ENCODE measurements at places on chromosomes 2 and 18.

- no peak for DNase-seq
These were observed 87.0 kb upstream of the LRP1B start for GRCh38 chr2:142217804-142218203.

- DNase-seq = no peak
These were observed 32.7 kb downstream of the MEX3C start for GRCh38 chr18:51164761-51165281.

DNA sequence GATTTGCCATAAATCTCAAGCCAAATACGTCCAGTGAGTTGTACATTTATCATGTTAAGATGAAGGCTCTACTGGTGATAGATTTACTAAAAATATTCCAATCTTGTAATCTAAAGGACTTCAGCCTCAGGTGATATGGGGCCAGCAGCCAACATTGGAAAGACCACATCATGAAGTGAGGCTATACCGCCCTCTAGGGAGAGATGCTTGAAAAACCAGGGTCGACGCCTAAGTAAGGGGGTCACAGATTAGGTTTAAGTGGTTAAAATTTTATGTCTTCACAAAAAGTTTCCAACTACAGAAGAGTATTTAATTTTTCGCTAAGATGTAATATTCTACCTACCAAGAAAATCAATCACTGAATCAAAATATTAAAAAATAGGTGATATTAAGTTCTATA is 33.3 kb downstream of the DOCK10 start:
- no peak for DNase-seq

DNA sequence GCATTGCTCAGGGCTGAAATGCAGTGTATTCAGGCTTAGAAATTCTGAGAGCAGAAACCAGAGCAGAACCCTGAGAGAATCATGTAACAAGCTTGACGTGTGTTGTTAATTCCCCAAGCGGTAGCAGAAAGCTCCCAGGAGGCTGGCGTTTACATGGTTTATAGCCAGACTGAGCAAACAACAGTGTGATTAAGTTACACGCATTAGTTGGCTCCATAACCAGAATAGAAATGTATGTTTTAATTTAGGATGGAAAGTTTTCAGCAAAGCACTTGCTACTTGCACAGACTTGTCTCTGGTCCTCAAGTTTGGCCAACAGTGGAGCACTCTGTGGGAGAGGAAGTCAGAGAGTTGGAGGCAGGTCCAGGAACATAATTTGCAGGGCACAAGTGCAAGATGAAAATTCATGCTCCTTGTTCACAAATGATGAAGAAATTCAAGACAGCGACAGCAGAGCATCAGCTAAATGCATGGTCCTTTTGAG is 69.3 kb downstream of the MAPK4 start:
- no peak for DNase-seq

DNA sequence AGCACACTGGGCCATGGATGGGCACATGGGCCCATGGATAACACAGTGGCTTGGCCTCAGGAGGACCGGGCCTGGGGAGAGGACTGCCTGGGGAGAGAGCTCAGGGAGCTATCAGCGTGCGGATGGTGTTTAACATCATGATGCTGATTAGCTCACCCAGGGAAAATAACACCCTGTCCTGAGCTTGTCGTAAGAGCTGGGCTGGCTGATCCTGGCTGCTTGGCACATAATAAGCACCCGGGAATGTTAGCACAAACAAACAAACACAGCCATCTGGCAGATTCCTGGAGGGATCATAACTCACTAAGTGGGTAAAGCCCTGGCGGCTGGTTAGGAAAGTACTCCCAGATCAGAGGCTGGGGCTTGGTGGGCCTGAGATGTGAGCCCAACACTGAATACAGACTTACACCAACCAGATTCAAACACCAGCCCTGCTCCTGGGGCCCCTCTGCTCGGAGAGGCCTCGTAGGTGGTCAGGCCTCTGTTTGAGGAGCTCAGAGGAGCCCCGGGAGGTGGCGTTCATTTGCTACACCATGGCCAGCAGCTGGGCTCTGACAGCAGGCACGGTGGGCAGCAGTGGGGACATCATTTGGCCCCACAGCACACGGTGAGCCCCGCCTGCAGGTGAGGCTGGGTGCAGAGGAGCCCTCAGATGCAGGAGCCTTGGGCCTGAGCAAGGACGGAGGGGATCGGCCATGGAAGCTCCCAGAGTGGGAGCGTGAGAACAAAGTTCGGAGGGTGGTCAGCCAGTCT is 193.4 kb upstream of the HDAC4 start:
- no peak for DNase-seq

DNA sequence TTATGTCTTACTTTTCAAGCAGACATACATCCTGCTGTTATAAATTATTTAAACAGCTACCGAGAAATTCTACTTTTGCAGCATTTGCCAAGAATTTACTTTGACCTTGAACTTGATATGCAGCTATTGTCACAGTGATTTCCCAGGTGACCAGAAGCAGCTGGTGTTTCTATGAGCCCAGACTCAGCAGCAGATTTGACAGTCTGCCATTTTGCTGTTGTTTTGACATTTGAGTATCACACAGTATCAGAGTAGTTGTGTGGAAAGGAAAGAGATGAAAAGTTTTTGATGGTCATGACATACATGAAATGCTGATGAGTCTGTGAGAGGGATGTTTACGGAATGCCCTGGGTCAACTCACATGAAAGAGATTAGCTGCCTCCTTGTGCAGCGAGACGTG is 6.6 kb upstream of the CCDC195 start:
- no peak for DNase-seq

GRCh38 chr18:35267161-35267651 is 22.8 kb downstream of the ZSCAN30 start:
- DNase-seq = peak; percentile 64

Data from pons (tissue), 1 donor.